ENCODE measurements at places on chromosomes 2 and 18.

GRCh38 chr18:9740071-9740470 is 32.0 kb downstream of the RAB31 start:
- no peak for DNase-seq

DNA sequence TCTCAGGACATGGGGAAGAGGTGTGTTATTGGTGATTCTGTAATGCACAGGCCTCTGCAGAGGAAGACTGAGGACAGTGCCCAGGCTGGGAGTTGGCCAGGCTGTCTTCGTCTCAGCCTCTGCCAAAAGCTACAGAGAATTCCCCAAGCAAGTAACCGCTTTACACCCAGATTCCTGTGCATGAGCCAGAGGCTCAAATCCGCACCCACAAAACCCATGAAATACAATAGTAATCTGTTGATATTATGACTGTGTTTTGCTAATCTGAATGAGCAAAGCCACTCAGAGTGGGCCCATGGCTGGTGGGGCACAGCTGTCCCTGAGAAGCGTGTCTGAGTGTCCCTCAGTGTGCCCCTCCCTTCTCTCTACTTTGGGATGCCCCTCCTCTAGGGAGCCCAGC is 149.5 kb upstream of the PXDN start:
- DNase-seq: no peak

GRCh38 chr2:217610401-217610814 is 392.4 kb downstream of the TNS1 start:
- DNase-seq: peak; percentile 1

GRCh38 chr2:85435981-85436835 is 17.7 kb downstream of the SH2D6 start:
- no peak for DNase-seq

DNA sequence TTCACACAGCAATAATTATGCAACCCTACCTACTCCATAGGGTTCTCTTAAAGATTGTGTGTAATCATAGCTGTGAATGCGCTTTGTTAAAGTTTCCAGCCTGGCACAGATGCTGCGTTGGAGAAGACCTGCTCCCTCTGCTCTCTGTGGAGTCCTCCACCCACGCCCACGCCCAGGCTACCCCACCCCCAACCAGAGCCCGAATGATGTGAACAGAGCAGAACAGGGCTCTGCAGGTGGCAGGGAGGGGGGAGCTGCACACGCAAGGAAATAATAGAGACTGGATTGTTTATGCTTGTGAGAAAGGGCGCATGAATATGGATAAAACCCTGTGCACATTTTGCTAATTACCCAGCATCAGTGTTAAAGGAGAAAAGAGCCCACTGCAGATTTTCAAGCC is 447.5 kb downstream of the BCL11A start:
- no peak for DNase-seq

Data from immature natural killer cell (primary cell).